ENCODE measurements at places on chromosomes 3 and 15.

DNA sequence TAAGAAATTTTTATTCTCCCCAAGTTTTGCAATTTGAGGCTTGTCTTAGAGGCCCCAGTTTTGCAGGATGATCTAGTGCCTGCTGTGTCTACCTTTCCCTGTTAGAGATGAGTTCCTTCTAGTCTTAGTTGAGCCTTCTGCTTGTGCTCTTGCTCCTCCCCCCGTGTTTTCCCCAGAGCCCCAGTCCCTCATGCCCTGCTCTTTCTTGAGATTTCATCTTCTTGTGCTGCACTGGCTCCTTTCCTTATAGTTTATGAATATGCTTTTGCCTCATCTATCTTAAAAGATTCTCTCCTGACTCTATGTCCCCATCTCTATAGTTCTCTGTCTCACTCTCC, 4.7 kb downstream of the GAP43 start:
- no peak for DNase-seq

- DNase-seq: no peak
Measured at GRCh38 chr3:177126015-177126773, 71.1 kb downstream of the TBL1XR1 start.

DNA sequence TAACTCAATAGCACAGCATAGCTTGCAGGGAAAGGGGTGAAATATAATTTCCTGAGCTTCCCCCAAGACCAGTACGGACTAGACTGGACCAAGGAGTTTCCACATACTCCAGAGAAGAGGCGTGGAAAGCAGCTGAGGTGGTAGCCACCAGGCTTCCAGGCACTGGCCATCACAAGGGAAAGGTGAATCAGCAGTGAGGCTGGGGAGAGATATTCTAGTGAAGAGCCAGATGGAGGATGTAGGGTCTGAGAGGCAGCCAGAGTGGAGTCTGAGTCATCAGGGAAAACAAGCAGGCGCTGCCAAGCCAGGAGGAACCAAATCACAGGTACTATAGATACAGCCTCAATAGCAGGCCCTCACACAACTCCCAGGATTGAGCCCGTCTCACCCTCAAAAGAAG, 9.6 kb upstream of the RASA2 start:
- no peak for DNase-seq

GRCh38 chr15:57758560-57758959, 52.0 kb downstream of the POLR2M start:
- DNase-seq: no peak

GRCh38 chr15:46786590-46787285, 930.6 kb upstream of the SEMA6D start:
- no peak for DNase-seq

GRCh38 chr15:51234176-51234927, 104.0 kb downstream of the CYP19A1 start:
- no peak for DNase-seq

GRCh38 chr3:115975353-115975752, 352.0 kb downstream of the GAP43 start:
- DNase-seq: no peak

GRCh38 chr15:49946681-49947080, 172.4 kb downstream of the ATP8B4 start:
- no peak for DNase-seq

GRCh38 chr3:168860592-168860991, 764.9 kb upstream of the GOLIM4 start:
- no peak for DNase-seq

- peak; percentile 14 for DNase-seq
Measured at GRCh38 chr3:57815036-57815435, 58.9 kb downstream of the SLMAP start.

Data from activated T-cell treated with anti-CD3 and anti-CD28 coated beads for 1 hour (primary cell).